Forelimb muscle (tissue), 1 donor: ENCODE measurements at places on chromosomes 4 and X. TPM values are rescaled to one million over a fixed set of nuclear protein-coding genes. Genes with fewer than 3 reads are reported as not detected.

ZNF157 gene
- 0.35 TPM for polyA plus RNA-seq

C1QTNF7 gene
- polyA plus RNA-seq: 2.5 TPM

GRCh38 chr4:107719207-107719921 lies 670 bp downstream of the PAPSS1 start:
- no peak for DNase-seq

GRCh38 chrX:18051690-18052089 lies 169.0 kb downstream of the BEND2 start:
- no peak for DNase-seq

DNA sequence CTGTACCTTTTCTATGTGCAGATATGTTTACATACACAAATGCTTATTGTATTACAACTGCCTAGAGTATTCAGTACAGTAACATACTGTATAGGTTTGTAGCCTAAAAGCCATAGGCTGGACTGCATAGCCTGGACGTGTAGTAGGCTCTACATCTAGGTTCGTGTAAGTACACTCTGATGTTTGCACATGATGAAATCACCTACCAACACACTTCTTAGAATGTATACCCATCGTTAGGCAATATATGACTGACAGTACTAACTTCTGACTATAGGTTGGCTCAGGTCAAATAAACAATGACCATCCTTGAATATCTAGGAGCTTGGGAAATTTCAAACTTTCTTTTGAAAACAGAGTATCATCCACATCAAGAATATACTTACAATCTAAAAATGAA lies 139.0 kb downstream of the CORIN start:
- no peak for DNase-seq
